NCI-H524 (cell line): ENCODE measurements at places on chromosomes 2 and 18.
A peak's percentile ranks its signal among the peaks of the same experiment; 100 is the strongest.

- no peak for DNase-seq
Observed at GRCh38 chr18:41444943-41445342, 510.1 kb upstream of the PIK3C3 start.

DNA sequence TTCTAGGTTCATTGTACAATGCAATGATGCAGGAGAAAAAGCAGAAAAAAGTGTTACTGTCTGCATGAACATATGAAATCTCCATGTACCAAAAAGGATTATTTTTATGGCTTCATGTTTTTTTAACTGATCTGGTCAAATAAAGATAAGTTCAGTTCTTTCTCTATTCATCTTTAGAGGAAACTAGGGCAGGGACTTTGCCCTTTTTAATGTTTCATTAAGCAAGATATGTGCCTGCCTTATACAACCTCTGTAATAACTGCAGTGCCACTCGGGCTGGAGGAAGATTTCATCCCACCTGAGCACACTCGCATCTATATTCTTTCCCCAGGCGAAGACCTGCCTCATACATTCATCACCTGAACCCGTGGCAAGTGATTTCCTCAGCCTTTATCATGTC is 157.9 kb upstream of the DDX18 start:
- DNase-seq, result no peak

DNA sequence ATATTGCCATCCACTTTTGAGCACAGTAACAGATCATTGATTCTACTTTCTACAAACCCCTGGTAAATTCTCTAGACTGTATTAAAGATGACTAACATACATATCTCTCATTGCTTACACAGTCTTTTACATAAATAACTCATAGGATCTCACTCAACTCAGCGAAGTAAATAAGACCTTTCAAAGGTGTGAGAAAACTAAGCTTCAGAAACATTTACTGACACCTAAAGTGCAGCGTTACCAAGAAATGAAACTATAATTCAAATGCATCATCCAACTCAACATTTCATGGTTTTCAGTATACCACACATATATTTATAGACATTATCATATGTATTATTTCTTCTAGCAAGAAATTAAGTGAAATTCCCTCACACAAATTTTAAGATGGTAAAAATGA is 189.8 kb downstream of the METTL4 start:
- no peak for DNase-seq

DNA sequence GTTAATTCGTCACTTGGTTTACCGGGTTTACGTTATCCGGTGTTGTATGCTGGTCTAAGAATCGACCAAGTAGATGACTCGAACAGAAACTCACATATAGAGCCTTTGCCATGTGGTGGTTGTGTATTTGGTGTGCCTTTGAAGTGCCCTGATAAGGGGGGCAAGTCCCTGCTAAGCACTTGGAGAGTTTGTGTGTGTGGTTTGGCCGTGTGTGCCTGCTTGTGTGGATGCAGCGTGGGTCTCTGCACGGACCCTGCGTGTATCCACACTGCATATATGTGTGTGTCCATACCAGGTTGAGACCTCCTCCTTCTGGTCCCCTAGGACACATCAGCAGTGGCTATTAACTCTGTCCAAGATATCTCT is 2.4 kb upstream of the CELF4 start:
- peak; percentile 23 for DNase-seq

DNA sequence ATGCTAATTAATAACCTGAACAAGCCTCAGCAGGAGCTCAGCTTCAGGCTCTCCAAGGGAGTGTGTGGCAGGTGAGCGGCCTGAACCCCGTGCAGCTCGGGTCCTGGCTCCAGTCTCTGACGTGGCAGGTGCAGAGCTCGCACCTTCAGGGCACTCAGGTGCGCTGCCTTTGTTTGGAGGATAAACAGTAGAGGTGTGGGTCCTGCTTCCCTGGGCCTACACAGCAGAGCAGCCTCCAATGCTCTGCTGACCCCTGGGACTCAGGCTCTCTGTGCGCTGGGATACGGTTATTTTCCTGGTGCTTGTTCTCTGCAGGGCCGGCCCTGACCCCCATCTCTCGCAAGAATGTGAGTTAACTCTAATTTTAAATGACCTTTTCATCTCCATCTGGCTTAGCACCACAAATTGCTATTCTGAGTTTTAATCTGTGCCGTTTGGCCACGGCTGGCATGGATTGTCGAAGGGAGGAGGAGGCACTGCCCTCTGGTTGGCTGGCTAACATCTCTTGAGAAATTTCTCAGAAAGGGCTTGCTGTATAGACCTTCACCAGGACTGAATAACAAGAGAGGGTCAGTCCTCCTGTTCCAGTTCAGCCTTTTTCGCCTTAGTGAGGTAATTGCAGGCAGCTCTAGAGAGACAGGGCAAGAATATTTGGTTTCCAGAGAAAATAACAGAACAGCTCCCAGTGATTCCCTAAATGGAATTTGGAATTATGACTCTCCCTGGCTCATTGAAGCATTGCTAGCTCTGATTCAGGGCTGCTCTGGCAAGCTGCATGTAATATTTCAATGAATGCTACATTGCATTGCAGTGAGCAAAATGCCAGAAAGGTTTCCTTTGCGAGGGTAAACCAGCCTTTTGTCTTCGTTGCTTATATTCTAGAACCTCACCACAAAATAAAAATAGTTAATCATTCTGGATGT is 161.8 kb downstream of the DCDC2C start:
- DNase-seq, result peak; percentile 12

- DNase-seq, result no peak
Observed at GRCh38 chr18:4573735-4574134, 118.6 kb upstream of the DLGAP1 start.

DNA sequence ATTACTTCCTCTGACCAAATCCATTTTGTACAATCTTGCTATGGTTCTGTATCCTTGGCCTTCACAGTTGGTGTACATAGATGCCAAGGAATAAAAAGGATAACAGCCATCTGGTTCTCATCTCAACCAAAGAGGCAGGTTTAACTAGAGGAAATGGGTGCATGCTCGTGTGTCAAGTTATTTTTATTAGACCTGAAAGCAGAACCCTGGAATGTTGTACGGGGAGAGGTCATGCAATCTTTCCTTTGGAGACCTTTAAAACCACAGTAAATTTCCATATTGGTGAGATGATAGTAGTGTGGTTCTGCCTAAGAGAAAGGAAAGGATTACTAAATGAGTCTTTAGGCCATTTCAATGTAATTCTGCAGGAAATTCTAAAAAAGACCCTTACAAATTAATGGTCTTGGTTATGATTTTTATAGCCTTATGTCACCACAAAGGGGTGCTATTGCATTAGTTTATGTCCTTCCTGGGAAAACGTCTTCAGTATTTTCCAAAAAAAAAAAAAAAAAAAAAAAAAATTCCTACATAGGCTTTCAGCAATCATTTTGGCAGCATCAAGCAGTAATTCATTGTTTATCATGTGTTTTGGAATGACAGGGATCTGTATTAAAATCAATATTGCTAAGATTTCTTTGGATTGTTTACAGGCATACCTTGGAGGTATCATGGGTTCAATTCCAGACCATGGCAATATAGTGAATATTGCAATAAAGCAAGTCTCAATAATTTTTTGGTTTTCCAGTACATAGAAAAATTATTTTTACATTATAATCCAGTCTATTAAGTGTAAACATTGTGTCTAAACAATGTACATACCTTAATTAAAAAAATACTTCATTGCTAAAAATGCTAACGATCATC is 270.8 kb downstream of the NYAP2 start:
- DNase-seq, result no peak

GRCh38 chr2:233351423-233351822 is 2.9 kb upstream of the DGKD start:
- no peak for DNase-seq

DNA sequence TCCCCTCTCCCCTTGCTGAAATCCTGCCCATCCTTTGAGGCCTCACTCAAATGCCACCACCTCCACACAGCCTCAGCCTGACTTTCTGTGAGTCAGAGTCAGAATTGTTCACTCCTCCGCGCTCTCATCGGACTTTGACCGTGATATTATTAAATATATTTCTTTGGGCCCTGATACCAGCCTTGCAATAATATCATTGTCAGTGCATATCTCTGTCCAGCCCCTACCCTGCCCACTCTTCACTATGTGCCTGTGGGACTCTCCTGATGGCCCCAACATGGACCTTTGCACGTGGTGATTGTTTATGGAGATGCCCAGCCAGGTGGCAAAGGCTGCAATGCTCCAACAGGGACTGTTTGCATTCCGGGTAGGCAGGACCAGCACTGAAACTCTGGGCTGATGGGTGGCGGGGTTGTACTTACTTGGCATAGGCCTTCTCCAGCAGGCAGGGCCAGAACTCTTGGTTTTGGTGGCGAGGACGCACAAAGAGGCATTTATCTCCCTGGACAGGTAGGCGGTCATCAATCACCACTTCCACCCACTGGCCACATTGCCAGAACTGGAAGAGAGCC is 37.3 kb downstream of the CAPN13 start:
- DNase-seq, result no peak

- no peak for DNase-seq
Observed at GRCh38 chr2:23622966-23623675, 238.1 kb downstream of the KLHL29 start.

DNA sequence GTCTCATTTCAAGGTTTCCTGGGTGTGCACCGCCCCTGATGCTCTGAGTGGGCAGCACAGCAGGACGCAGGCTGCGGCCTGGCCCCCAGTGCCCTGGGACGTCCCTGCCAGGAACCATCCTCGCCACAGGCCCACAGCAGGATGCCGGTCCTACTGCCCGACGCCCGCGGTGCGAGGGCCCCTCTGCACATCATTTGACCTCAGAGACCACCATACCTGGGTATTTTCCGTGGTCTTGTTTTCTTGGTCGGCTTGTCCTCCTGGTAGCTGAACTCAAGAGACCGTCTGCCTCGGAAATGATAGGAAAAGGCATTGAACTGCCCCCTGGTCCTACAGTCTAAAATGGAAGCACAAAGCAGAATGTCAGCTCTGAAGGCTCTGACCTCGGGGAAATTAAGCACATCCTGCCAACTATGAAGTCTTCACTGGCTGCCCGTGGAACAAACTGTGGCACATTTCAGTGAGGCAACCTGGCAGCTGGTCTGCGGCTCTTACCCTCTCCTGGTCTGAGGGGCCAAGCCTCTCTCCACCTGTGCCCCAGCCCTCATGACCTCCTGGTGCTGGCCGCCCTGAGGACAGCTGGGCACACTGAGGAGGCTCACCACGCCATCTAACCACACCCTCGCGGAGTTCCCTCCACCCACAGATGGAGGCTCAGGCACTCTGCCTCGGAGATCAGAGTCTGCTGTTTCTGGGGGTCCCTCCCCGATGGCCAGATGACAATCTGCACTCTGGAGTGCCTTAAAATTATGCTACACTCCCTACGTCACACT is 105.0 kb downstream of the PXDN start:
- DNase-seq, result no peak

- no peak for DNase-seq
Observed at GRCh38 chr2:5736886-5737285, 44.7 kb downstream of the SOX11 start.

DNA sequence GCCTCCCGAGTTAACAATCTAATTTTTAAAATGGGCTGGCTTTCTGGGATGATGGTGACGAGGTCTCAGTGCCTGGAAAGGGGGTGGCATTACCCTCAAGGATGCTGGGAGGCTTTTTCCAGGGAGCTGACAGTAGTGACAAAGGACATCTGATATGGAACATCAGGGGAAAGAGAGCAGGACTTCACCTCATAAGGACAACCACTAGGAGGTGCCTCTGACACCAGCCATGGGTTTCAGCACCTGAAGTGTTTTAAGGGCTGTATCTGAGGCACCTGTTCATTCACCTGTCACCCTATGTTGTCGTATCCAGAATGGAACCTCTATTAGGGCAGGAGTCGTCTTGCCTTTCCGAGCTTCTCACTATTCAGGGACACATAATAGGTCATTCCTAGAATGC is 10.8 kb downstream of the IL36B start:
- no peak for DNase-seq

DNA sequence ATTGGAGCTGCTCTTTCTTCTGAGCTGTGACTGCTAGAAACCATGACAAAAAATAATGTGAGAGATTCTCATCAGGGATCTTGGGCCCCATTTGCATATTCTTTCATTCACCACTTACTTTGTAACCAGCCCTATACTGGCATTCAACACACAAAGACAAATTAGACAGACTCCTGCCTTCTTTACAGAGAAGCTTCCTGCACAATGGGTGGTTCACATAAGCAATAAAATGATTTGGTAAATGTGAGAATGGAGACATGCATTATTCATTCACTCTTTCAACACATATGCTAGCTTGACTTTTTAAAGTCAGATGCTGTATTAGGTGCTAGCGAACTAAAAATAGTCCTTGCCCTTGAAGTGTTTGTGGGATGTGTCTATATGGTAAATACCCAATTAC is 174.4 kb downstream of the NCKAP5 start:
- DNase-seq, result no peak

GRCh38 chr2:62178741-62179271 is 17.1 kb upstream of the B3GNT2 start:
- no peak for DNase-seq

- DNase-seq, result no peak
Observed at GRCh38 chr2:241975593-241976284, 106.2 kb downstream of the RTP5 start.

DNA sequence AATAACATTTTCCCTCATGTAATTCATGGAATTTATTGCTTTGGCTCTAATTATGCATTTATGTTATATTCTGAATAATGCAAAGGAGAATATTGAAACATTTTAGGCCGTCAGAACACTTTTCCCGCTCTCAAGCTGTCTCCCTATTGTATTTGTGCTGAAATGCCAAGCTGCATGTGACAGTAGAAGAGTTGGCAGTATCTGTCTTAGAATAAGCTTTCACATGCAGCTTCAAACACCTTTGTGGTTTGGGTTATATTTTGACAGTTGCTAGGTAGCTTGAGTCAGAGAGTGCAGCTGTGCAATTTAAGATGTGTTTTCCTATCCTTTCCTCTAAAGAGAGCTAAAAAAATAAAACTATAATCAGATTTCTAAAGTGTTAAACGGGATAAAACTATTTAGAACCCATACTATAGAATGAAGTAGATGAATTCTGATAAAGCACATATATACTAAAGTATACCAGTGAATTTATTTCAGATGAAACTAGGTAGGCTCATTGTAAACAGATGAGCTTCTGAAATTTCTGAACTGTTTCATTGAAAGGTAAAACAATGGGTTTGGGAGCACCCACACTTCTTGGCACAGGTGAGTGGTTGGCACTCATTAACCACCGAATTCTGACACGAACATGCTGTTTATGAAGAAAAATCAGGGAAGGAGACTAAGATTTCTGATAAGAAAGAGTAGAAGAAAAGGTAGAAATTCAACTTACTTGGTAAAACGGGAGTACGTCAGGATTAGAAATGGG is 43.4 kb downstream of the PLCL1 start:
- DNase-seq, result no peak

GRCh38 chr18:6015364-6015763 is 120.0 kb upstream of the TMEM200C start:
- no peak for DNase-seq

GRCh38 chr2:8981876-8982275 is 21.6 kb downstream of the MBOAT2 start:
- DNase-seq, result no peak

- DNase-seq, result peak; percentile 16
Observed at GRCh38 chr2:156852210-156852609, 405.3 kb upstream of the GALNT5 start.

GRCh38 chr2:206311026-206311425 is 36.6 kb downstream of the ZDBF2 start:
- DNase-seq, result no peak
